Mammary epithelial cell (primary cell): ENCODE measurements at places on chromosomes 7 and 10. TPM values are rescaled to one million over a fixed set of nuclear protein-coding genes. Genes with fewer than 3 reads are reported as not detected.

The COL13A1 gene
- polyA plus RNA-seq = 5.4 TPM

The FGFBP3 gene
- 0.11 TPM for polyA plus RNA-seq

DNA sequence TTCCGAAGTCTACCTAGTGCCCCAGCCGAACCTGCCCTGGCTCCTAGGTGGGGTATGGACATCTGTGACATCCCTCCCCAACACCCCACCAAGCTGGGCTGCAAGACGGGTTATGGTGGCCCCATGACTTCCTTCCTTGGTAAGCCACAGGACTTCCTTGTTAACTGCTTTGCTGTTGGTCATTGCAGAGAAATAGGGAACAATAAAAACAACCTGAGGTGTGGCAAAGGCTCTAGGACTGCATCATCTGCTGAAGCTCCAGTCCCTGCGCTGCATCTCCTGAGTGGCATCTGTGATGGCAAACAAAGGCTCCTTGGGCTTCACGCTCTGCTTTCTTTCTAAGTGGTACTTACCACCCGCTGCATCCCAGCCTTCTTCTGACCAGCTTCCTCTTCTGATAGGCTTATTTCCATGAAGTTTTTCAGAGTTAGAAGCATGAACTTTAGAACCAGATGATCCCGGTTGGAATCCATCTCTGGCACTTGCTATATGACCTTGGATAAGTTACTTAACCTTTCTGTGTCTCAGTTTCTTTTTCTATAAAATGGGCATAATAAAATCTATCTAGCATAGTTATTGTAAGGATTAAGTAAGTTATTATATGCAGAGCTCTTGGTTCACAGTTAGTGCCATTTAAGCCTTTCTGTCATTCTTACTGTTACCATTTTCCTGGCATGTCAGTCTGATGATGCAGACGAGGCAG lies 216.8 kb downstream of the RPS24 start:
- DNase-seq = no peak

The ATOH7 gene
- 0.03 TPM for polyA plus RNA-seq

DNA sequence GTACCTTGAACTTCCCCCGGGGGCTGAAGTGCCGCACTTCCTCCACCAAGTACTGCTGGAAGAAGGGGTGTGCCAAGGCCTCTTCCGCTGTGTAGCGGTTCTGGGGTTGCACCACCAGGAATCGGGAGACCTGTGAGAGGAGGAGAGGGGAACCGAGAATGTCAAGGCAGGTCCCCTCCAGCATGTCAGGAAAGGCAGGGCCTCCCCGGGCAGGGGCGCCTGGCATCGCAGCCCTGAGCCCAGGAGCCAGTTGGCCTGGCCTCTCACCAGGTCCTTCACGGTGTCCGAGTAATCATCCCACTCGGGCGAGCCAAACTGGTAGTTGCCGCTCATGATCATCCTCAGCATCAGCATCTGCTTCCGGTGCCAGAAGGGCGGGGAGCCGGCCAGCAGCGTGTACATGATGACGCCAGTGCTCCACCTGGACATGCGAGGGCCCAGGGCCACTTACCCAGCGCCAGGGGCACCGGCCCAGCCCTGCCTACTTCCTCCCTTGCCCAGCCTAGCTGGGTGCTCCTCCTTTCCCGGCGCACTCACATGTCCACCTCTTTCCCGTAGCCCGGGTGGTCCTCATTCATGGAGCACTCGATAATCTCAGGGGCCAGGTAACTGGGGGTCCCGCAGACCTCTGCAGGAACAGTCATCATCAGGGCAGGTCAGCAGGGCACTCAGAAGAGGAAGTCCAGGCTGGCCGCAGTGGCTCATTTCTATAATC lies 11.0 kb downstream of the PHKG1 start:
- DNase-seq = no peak

The PCDH15 gene
- not detected for polyA plus RNA-seq

GRCh38 chr7:51255036-51255435 lies 61.6 kb downstream of the COBL start:
- no peak for DNase-seq

GRCh38 chr10:101062232-101063049 lies 652 bp downstream of the KAZALD1 start:
- no peak for DNase-seq

The CTTNBP2 gene
- polyA plus RNA-seq = 1.1 TPM

DNA sequence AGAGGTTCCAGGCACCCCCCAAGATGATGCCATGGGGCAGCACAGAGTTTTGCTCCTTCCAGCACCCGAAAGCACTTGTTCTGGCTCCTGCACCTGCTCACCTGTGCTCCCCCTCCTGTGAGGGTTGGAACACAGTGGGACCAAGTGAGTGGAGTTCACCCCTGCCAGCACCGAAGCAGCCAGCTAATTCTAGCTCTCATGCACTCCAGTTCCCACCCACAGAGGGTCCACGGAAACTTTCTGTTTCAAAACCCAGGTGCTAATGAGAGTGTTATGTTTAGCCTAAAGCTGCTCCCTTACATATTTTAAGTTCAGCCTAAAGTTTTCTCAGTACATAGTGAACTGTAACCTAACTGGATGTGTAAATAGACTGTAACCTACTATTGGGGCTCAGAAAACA lies 42.6 kb upstream of the SLC35G1 start:
- DNase-seq = no peak

The TMEM213 gene
- polyA plus RNA-seq = not detected

The DMBT1 gene
- polyA plus RNA-seq = 1.1 TPM

DNA sequence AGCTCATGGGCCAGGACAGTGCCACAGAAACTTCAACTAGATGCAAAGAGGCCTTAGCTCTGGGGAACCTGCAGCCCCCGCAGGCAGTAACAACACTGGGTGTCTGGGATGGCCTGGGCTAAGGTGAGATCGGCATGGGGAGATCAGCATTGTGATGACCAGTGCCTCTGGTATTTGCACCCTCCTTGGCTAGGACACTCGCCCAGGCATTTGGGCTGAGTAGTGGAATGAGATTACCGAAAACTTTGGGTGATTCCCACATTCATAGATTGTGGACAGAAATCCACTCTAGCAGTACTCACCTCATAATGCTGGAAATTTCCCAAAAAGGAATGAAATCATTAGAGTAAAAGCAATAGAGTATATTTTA lies 70.6 kb upstream of the ZMIZ2 start:
- DNase-seq = no peak
